ENCODE measurements at places on chromosomes 7 and 10. TPM values are rescaled to one million over a fixed set of nuclear protein-coding genes. Genes with fewer than 3 reads are reported as not detected.

ATRNL1 gene
- polyA plus RNA-seq: 3.9 TPM

VGF gene
- polyA plus RNA-seq: 37.7 TPM

HIPK2 gene
- polyA plus RNA-seq: 64.4 TPM

FKBP6 gene
- polyA plus RNA-seq: not detected

AVPI1 gene
- polyA plus RNA-seq: 13.2 TPM

GJD4 gene
- polyA plus RNA-seq: not detected

SYT15B gene
- 0.61 TPM for polyA plus RNA-seq

OR2A7 gene
- polyA plus RNA-seq: 0.70 TPM

ZNF736 gene
- 4.9 TPM for polyA plus RNA-seq

GRID1 gene
- 13.2 TPM for polyA plus RNA-seq
